ENCODE measurements at places on chromosomes 13 and 19.

DNA sequence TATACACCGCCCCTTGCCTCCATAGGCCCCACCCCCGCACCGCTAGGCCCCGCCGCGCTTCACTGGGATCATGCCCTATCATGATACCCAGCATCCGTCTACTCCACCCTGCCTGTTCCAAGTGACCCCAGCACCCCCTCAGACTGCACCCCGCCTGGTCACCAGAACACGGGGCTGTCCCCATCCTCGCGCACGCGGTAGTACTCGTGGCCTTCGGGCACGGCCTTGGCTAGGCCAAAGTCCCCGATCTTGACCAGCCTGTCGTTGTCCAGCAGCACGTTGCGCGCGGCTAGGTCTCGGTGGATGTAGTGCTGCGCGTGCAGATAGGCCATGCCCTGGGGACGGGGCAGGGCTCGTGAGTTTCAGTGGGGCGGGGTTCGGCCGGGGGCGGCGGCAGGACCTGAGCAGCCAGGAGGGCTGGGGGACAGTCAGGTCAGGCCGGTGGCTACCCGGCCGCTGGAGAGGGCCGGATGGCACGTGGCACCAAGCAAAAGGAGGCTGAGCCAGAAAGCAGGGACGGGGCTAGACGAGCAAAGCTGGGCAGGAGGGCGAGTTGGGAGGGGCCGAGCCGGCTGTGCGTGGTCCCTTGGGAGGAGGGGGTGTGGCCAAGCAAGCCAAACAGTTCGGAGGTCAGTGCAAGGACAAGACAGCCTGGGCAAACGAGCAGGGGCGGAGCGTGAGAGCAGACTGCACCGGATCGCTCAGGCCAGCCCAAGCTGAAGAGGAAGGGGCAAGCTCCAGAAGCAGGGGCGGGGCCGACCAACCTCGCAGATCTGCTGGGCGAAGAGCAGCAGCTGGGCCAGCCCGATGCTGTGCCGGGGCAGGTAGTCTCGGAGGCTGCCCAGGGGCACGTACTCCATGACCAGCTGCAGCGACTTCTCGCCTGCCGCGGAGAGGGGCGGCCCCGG, 13.6 kb upstream of the ICAM3 start:
- DNase-seq, result no peak

- DNase-seq, result peak; percentile 84
Observed at GRCh38 chr19:56110515-56111448, 10.3 kb downstream of the ZNF787 start.

GRCh38 chr19:40598121-40598917, 2.9 kb upstream of the LTBP4 start:
- DNase-seq, result peak; percentile 87

- no peak for DNase-seq
Observed at GRCh38 chr19:10533646-10534386, 9.9 kb upstream of the ATG4D start.

GRCh38 chr19:8355631-8356402, 8.1 kb upstream of the ANGPTL4 start:
- peak; percentile 99 for DNase-seq

DNA sequence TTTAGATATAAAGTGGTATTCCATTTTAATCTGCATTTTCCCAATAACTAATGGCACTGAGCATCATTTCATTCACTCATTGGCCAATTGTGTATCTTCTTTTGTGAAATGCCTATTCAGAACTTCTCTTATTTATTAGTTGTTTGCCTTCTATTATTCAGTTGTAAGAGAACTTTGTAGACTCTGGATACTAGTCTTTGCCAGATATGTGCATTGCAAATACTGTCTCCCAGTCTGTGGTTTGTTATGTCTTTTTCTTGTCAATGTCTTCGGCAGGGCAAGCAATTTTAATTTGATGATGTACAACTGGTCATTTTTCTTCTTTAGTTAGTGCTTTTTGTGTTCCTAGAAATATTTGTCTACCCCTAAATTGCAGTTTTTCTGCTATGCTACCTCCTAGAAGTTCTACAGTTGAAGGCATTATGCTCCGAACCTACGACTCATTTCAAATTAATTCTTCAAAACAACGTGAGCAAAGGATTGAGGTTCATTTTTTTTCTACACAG, 115.9 kb downstream of the TSHZ3 start:
- no peak for DNase-seq

- peak; percentile 97 for DNase-seq
Observed at GRCh38 chr13:95535243-95535642, 17.3 kb upstream of the CLDN10 start.

DNA sequence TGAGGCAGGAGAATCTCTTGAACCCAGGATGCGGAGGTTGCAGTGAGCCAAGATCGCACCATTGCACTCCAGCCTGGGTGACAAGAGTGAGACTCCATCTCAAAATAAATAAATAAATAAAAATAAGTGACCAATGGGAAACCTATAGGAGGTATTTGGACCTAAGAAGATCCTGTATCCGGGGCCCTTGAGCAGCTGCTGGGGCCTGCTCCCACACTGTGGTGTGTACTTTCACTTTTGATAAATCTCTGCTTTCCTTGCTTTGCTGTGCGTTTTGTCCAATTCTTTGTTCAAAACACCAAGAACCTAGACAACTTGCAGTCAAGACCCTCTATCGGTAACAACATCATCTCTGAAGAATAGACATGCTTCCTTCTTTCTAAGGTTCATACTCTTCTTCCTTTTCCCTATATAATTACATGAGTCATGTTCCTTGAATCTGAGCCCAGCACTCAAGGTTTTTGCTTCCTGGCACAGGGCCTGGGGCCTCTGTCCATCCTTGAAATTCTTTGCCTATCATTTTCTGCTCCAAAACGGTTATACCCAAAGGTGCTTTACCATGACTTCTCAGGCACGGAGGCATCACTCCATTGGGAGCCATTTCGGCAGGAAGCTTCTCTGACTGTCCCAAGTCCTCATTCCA, 14.2 kb upstream of the PNMA8C start:
- DNase-seq, result peak; percentile 61

DNA sequence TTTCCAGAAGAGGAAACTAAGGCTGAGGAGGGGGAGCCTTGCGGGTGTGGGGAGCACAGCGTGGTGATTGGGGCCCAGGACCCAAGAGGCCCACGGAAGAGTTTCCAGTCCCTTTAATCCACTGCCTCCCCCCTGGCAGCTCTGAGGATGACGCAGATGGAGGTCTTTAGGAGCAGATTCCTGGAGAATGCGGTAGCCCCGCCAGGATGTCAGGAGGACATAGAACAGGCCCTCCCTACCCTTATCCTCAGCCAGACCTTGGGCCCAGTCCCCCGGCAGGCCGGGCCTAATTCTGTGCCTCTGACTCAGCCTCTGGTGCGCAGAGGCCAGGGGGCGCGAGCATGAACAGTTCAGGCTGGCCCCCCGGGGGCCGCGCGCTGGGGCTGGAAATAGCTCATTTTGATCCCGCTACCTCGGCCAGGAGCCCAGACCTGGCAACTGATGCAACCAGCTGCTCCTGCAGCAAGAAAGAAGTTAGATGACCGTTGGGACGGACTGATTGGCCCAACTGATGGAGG, 461 bp upstream of the HSPB6 start:
- DNase-seq, result peak; percentile 67

DNA sequence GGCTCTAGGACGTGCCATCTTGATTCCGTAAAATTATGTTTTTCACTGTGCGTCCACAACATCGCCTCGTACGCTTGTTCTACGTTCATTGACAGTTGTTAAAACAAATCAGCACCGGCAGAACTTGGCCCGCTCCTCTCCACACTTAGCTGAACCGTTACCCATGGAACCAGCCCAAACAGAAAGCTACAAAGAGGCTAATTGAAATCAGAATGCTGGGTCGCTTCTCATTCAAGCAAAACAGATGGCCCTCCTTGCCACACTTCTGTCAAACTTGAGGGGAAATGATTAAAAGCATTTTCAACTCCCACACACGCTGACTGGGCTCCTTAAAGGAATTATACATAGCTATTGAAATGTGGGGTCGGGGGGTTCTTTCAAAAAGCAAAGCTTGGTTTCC, 71.6 kb downstream of the TM9SF2 start:
- peak; percentile 37 for DNase-seq

DNA sequence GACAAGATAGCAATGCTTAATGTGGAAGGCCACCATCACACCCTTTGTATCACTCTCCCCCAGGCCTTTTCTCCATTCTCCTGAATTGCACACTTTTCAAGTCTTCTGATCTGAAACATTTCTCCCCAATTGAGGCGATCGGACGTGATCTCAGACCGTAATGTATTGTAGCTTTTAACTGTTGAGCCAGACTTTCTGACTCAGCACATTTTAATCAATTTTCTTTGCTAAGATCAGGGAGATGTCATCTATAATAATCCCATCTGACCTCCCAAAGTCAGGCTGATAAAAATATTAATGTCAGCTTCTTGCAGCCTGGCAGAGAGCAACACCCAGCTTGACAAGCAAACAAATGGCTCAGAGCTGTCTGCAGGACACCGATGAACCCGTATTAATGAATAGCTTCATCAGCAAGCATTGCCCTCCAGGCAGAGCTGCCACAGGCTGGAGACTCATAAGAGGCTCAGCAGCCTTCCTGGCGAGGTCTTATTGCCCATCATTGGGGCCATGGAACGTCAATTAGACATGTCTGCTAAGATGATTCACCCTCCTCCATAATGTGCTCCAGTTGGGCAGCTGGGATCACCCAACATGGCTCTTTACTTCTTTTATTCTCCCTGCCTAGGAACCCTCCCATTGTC, 60.2 kb upstream of the UQCRFS1 start:
- no peak for DNase-seq

DNA sequence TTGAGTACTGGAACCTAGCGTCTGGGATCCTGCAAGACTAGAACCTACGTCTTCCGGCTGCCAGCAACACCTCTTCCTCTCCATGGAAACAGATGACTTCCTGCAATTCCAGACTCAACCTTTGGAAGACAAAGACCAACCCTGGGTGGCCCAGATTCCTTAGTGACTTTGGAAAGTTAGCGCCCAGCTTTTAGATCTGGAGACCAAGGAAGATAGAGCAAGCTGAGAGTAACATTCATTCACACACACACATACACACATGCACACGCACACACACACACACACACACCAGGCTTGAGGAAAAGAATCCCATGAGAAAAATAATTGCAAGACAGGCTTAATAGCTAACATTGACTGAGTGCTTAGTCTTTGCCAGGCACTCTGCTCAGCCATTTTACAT, 788.9 kb downstream of the UQCRFS1 start:
- no peak for DNase-seq

GRCh38 chr13:110914081-110914330, 863 bp downstream of the ANKRD10 start:
- no peak for DNase-seq

DNA sequence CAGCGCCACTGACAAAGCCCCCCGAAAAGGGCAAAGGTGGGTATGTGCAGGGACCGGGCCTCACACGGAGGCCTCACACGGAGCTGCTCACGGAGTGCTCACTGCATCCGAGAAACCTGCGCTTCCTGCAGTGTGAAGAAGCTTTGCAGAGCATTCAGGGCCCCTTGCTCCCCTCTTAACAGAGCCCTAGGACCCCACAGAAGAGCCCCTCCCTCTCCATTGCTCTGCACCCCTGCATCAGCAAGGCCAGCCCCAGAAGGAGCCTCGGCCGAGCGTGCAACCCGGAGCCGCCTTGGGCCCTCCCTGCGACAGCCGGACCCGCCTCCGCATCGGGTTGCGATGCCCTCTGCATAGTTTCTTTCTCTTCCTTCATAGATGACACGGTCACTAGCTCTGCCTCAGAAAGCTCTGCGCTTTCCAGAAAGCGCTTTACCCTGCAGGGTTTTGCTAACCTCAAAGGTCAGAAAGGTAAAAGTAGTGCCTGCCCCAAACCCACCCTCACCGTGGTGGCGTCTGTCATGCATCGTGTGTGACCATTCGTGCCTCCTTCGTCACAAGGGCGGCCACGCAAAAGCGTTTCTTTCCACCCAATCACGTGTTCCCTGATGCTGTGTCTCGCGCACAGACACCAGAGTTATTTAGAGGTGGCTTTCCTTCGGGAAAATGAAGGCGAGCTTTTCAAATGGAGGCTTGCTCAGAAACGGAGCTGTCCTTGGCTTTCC, 15.7 kb upstream of the F7 start:
- no peak for DNase-seq

- DNase-seq, result no peak
Observed at GRCh38 chr19:58468216-58468839, 1.4 kb downstream of the ZNF324 start.

DNA sequence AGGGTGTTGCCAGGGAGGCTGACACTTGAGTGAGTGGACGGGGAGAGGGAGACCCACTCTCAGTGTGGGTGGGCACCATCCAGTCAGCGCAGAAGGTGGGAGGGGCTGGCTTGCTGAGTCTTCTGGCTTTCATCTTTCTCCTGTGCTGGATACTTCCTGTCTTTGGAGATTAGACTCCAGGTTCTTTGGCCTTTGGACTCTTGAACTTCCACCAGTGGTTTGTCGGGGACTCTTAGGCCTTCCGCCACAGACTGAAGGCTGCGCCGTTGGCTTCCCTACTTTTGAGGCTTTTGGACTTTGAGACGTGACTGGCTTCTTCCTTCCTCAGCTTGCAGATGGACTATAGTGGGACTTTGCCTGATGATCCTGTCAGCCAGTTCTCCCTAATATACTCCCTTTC, 4.3 kb upstream of the LENG8 start:
- no peak for DNase-seq

DNA sequence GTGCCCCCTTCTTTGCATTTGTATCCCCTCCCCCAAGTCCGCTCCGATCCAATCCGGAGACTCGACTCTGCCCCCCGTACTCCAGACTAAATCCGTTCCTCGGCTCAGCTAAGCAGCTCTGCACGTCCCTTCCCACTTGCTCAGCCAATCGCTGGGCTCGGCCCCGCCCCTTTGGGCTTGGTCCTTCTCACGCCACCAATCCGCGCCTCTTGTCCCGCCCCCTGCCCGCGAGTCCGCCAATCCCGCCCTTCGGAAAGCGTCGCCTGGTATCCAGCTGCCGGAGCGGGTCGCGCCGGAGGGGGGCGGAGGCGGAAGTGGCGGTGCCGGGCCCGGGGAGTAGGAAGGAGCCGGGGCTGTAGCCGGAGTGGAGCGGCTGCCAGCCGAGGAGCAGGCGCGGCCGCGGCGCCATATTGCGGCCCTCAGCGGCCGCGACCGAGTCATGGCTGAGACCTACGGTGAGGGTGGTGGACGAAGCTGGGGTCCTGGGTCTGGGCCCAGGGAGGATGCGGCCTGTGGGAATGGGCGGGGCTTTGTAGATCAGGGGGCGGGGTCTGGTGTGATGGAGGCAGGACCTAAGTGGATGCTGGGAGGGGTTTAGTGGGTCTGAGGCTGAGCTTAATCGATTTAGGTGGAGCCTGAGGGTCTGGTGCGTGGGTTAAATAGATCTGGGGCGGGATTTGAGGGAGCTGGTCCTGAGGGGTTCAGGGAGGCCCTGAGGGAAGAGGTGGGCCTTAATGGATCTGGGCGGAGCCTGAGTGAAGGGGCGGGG, at the start of gene RAB4B:
RAB4B (plus strand) TSS at position 311 of the 769 bp plus-strand sequence; CDS start at position 440, 129 bp downstream.
- peak; percentile 99 for DNase-seq

- DNase-seq, result no peak
Observed at GRCh38 chr19:872266-872951, 12.9 kb downstream of the CFD start.

DNA sequence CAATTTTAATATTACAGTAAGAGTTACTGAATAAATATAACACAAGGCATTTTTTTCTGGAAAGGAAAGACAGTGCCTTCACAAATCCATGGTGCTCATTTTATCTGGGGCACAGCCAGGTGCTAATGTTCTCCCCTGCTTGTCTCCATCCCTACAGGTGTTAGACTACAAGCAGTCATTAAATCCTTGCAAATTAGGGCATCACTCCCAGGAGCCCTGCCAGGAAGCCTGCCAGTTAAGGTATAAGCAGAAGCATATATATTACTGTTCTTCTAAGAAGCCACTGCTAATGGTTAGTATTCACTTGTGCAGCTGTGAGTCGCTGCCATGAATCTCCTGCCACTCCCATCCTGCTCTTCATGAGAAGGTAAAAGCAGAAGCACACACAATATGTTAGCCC, 149.7 kb downstream of the OXGR1 start:
- no peak for DNase-seq

- no peak for DNase-seq
Observed at GRCh38 chr19:16529466-16530144, 12.6 kb downstream of the CHERP start.
